ENCODE measurements at places on chromosomes 7 and 10. TPM values are rescaled to one million over a fixed set of nuclear protein-coding genes. Genes with fewer than 3 reads are reported as not detected.

Gene AMZ1
- total RNA-seq, result 0.54 TPM

Gene BAZ1B
- 45.0 TPM for total RNA-seq

Gene LEP
- not detected for total RNA-seq

Gene OR2A7
- not detected for total RNA-seq

Gene PON1
- not detected for total RNA-seq

Gene CDK14
- 28.1 TPM for total RNA-seq

Gene MUC12
- total RNA-seq, result not detected

Gene SPDYE2B
- total RNA-seq, result not detected

Gene EBLN1
- total RNA-seq, result not detected

Gene MPP7
- total RNA-seq, result 1.4 TPM

Gene GPR15LG
- not detected for total RNA-seq

Gene DMBT1
- total RNA-seq, result not detected

Gene AKR1C1
- 5.0 TPM for total RNA-seq

Gene IGFBP1
- not detected for total RNA-seq

Gene GIMAP7
- not detected for total RNA-seq

Gene NPC1L1
- not detected for total RNA-seq

Gene BCAP29
- 33.0 TPM for total RNA-seq

Gene PDIA4
- 304 TPM for total RNA-seq

Gene KBTBD2
- 32.3 TPM for total RNA-seq

Gene CRTAC1
- total RNA-seq, result not detected

Gene ITGA8
- total RNA-seq, result under 0.01 TPM

Gene APBB1IP
- total RNA-seq, result not detected

Gene AIMP2
- total RNA-seq, result 58.6 TPM

Gene PNLIPRP1
- not detected for total RNA-seq

Gene CLEC5A
- total RNA-seq, result not detected

Gene TMEM26
- 0.56 TPM for total RNA-seq

Gene CEP55
- total RNA-seq, result 30.8 TPM

Gene ANKRD61
- under 0.01 TPM for total RNA-seq

Gene ITGB1
- total RNA-seq, result 1,331 TPM

Gene GIMAP5
- not detected for total RNA-seq

Gene ADCY1
- total RNA-seq, result 0.18 TPM

Gene CALML5
- total RNA-seq, result not detected

Gene PDLIM1
- total RNA-seq, result 27.5 TPM

Gene PRSS1
- total RNA-seq, result not detected

Gene TLX1
- total RNA-seq, result not detected

Gene SLC16A9
- total RNA-seq, result 0.18 TPM

Gene DOCK4
- 14.2 TPM for total RNA-seq

Gene GNAT3
- total RNA-seq, result not detected

Gene SPDYE11
- total RNA-seq, result not detected

Gene LFNG
- total RNA-seq, result 1.4 TPM

Gene MYH16
- 0.18 TPM for total RNA-seq

Gene SLC18A2
- not detected for total RNA-seq

Gene PCGF6
- total RNA-seq, result 10.0 TPM

Data from IMR-90 (cell line).